Activated B cell treated with CpG ODN at 0.5 μM for 24 hours (primary cell): ENCODE measurements at places on chromosomes 4 and X.

DNA sequence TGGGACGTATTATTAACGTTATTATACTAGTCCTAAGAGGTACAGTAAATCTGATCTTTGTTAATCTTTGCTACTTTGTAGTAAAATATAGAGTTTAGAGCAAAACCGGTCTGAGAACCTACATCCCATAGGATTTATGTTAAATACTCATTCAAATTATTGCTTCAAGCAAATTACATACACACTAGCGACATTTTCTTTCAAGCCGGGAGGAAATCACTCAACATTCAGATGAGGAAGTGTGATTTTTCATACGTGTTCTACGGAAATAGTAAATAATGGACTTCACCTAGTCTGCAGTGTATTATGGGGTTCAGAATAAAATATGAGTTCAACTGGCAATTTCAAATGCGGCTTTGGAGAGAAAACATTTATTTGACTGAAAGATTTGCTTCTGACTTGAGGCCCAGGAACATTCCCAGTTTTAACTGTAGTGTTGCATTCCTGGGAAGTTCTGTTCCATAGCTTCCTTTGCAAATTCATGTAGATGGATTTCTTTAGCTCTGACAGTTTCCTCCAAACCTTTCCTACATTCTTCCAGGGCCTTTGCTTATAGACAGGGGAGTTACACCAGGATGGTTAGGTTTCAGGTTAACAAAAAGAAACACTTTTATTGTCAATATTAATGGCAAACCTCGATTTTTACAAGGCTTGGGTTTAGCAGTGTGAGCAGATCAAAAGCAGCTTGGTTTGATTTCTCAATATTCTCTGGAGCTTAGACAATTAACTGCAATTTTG, 5.3 kb upstream of the HAND2 start:
- DNase-seq = no peak

DNA sequence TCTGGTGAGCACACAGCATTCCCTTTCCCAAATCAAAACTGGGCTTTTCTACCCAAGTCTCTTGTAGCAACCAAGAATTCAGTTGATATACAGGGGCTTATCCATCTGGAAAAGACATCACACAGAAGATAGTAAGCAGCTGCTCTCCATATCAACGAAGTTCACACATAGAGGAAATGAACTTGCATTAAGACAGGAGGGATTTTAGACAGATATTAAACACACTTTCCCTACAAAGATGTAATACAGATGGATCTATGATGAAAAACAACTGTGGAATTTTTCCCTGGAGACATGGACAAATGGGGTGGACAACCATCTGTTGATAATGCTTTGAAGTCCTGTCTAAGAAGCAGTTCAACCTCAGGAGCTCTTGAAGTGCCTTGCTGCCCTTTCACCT, 9.8 kb upstream of the PDE5A start:
- no peak for DNase-seq

DNA sequence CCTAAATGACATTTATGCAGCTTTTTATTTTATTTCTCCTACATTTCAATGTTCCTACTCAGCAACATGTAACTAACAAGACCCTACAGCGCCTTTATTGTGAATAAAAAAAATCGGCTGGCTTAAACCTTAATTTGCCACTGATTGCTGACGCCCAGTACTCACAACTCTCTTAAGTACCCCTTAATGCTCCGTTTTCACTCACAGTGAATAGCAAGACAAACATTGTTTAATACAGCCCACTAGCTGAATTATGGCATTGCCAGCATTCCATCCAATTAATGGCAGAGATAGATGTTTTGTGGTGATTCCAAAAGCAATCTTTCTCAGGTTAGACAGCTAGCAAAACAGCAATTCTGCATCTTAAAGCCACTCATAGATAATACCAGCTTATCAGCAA, 61.1 kb downstream of the PPARGC1A start:
- DNase-seq = no peak

GRCh38 chr4:111855308-111855707, 289.9 kb upstream of the FAM241A start:
- no peak for DNase-seq

DNA sequence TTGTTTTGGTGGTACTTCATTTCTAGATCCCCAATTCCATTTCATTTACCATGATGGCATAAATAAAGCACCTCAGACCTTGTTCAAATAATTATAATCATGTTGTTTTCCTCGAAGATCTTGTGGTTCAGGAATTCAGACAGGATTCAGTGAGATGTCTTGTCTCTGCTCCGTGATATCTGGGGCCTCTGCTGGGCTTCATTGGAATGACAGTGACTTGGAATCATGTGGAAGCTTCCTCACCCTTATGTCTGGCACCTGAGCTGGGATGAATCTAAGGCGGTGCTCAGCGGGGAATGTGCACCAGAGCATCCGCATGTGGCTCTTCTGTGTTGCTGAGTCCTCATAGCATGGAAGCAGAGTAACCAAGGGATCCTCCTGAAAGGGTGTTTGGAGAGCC, 132.2 kb downstream of the VEGFC start:
- DNase-seq = no peak

DNA sequence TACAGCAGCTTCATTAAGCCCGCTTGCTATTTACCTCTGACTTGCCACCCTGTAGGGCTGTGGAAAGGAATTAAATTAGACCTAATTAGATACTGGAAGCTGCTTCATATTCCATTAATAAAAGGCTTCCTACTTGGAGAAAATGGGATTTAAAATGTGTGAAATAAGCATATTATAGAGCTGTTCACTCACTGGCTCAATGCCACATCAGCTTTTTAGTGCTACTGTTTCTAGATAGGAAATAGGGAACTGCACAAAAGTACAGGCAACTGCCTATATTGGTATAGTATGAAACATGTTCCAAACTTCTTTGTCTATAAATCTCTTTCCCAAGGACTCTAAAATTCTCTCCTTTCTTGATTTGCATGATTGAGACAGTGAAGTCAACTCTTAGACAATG, 407.9 kb upstream of the AADAT start:
- DNase-seq = no peak

GRCh38 chr4:4456816-4457578, 70.1 kb downstream of the NSG1 start:
- no peak for DNase-seq
